ENCODE measurements at places on chromosomes 11 and 22.

DNA sequence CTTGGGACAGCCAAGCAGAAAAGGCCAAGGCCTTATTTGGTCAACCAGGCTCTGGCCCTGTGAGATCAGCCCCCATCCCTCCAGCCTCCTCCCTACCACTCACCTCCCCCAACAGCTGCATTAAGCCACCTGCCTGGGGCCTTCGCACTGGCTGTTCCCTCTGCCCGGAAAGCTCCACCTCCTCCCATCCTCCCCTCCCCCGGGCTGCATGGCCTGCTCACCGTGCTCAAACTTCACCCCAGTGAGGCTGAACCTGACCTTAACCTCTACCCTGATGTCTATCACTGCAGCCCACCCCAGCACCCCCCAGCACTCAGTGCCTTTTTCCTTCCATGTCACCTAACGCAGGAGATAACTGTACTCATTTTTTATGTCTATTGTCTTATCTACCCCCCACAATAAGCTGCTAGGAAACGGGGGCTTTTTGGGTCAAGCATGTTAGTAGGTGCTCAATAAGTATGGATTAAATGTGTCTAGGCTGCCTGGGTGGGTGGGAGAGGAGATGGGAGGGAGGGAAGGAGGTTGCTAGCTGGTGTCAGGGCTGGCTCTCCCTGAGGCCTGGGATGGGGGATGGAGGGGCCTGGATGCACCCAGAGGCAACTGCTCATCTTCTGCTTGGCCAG is 912 bp downstream of the PTPRCAP start:
- peak; percentile 28 for DNase-seq

DNA sequence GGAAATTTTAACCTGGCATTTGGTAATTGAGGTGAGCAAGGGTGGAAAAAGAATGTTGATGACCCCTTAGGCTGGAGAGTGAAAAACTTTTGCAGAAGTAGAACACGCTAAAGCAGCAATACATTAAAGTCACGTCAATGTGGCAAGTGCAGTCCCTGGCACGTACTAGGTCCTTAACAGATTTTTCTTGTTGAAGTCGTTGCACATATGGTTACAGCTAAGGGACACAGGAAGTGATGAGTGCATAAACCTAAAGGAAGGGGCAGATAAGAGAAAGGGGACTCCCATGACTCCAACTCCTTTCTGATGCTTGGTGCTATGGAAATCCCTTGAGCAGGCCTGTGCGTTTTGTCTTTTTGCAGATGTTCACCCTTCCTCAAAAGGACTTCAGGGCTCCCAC is 1.2 kb downstream of the ACCS start:
- no peak for DNase-seq

DNA sequence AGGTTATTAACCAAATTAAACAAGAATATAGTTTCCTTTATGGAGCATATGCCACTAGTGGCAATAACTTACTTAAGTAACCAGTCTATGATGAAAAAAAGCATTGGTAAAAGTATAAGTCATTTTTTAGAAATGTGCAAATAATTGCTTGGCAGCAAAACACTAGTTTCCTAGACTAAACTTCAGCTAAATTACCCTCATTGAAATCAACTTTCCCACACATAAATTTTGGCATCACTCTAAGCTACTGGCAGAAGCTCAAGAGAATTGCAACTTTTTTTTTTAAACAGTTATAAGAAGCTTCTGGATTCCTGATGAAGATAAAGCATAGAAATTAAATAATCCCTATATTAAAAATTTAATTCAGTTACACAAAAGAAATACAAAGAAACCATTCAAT is 12.5 kb downstream of the CCDC34 start:
- no peak for DNase-seq

GRCh38 chr22:44364751-44365130 is 52.0 kb upstream of the SHISAL1 start:
- DNase-seq = no peak

DNA sequence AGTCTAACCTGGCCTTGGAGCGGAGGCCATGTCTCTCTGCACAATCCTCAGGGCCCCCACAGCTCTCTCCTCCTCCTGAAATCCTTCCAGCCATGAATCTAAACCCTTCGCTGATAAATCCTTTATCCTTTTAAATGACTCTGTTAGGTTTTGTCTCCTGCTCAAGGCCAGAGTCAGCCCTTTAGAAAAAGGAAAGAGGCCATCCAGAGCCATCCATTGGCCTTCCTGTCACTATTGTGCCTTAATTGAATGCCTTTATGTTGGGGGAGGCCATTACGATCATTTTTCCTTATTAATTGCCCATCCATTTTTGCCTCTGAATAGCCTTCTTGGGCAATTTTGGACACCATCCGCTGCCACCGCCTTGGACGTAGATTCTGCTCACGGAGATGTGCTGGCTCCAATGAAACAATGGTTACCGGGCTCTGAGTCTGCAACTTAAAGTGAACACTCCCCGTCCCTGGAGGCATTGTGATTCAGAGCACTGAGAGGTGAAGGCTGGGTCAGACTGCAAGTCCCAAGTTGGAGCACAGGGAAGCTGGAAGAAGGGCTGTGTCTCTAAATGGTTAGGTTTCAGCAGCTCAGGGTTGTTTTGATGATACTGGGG is 213.0 kb upstream of the E2F8 start:
- peak; percentile 59 for DNase-seq

- DNase-seq = peak; percentile 80
These were observed 32.8 kb downstream of the PITPNB start for GRCh38 chr22:27885977-27886842.

DNA sequence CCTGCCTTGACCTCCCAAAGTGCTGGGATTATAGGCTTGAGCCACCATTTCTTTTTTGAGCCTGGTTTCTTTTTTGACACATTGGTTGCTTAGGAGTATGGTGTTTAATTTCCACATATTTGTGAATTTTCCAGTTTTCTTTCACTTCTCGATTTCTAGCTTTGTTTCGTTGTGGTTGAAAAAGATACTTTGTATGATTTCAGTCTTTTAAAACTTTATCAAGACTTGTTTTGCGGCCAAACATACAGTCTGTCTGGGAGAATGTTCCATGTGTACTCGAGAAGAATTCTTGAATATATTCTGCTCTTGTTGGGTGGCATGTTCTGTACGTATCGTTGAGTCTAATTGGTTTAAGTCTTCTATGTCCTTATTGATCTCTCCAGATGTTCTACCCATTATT is 20.8 kb downstream of the SHANK3 start:
- no peak for DNase-seq

DNA sequence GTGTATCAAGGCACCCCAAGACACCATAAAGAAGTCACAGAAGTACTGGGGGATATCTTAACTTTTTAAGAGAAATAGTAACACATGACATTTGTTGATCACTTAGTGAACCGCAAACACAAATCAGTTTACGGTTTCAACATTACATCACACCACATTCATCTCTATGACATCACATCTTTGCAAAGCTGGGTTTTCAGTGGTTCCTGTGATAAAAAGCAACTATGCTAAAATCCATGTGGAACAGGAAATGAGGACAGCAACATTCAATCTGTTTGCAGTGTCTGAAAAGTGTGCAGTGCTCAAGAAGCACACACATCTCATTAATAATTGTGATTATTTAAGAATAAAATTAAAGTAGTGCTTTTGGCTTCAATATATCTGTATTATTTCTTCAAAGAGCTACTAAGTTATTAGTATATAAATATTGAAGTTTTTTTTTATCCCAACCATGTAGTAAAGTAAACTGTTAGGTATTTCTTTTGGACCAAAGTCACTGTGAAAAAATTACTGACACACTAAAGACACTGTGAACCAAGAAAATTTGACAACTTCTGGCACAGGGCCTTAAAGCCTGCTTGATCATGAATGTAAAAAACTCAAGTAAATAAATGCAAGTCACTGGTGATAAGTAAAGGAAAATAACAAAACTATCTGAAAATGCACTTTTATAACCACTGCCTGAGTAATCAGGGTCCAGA is 156.0 kb upstream of the SOX6 start:
- DNase-seq = no peak

GRCh38 chr22:22201185-22201929 is 43.2 kb upstream of the VPREB1 start:
- DNase-seq = no peak

- DNase-seq = no peak
These were observed 361.5 kb downstream of the TBC1D22A start for GRCh38 chr22:47123827-47124442.

DNA sequence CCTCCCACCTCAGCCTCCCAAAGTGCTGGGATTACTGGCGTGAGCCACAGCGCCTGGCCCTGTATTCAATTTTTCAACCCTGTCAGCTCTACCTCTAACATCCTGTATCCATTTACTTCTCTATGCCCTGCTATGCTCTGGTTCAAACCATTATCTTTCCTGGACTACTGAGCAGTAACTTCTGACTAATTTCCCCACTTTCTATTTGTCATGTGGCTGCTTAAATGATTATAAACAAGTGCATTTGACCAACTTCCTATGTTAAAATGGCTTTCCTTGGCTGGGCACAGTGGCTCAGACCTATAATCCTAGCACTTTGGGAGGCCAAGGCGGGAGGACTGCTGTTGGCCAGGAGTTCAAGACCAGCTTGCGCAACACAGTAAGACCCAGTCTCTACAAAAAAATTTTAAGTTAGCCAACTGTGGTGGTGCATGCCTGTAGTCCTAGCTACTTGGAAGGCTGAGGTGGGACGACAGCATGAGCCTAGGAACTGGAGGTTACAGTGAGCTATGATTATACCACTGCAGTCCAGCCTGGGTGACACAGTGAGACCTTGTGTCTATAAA is 2.1 kb downstream of the MED19 start:
- DNase-seq = no peak

- DNase-seq = no peak
These were observed 118.7 kb downstream of the KCNC1 start for GRCh38 chr11:17853280-17853679.

GRCh38 chr11:128422576-128423370 is 164.6 kb downstream of the ETS1 start:
- DNase-seq = no peak

- no peak for DNase-seq
These were observed 55.7 kb downstream of the RTL6 start for GRCh38 chr22:44442186-44442815.

- DNase-seq = no peak
These were observed 46.1 kb upstream of the ME3 start for GRCh38 chr11:86718521-86718920.

GRCh38 chr11:44976576-44976975 is 25.9 kb upstream of the TP53I11 start:
- no peak for DNase-seq

- DNase-seq = no peak
These were observed 10.4 kb downstream of the PISD start for GRCh38 chr22:31651664-31652063.

- peak; percentile 7 for DNase-seq
These were observed 130.1 kb downstream of the SOX6 start for GRCh38 chr11:16226245-16226644.

DNA sequence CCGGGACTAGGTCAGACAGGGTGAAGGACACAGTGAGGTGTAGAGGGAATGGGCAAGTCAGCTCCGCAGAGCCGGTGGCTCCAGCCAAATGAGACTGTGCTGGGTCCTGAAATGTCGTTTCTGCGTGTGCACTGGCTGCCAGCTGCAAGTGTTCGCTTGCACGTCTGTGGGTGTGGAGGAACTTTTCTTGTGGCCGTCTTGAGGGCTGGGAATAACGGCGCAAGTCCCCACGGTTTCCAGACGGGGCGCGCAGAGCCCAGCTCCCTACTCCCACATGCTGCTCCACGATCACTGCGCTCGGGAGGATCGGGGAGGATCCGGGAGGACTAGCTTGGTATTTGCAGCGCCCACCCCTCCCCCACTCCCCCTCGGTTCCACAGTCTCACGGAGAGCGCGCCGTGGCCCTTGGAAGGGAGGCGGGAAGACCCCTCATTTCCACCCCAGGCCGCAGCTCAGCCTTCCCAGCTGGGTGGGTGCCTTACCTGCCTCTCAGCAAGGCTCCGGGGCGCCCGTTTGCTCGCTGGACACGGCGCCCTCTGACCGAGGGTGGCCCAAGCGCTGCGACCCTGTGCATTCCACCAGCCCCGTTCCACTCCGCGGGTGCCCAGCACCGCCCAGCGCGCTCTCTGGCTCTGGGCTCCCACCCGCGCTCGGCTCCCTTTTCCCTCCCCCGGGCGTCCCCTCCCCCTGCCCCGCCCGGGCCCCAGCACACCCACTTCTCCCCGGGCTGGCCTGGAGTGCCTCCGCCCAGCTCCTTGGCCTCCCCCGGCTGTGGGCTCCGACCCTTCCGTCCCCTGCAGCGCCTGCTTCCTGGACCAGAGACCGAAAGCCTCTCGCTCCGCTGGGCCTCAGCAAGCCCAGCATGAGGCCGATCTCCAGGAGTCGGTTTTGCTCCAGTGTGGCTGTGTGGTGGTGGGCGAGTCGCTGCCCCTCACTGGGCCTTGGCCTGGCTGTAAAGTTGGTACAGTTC is at the start of gene KCNE3:
Gene KCNE3 (minus strand): TSS at position 634 of the 970 bp plus-strand sequence. CDS start 9,986 bp downstream, outside the sequence.
- DNase-seq = no peak

DNA sequence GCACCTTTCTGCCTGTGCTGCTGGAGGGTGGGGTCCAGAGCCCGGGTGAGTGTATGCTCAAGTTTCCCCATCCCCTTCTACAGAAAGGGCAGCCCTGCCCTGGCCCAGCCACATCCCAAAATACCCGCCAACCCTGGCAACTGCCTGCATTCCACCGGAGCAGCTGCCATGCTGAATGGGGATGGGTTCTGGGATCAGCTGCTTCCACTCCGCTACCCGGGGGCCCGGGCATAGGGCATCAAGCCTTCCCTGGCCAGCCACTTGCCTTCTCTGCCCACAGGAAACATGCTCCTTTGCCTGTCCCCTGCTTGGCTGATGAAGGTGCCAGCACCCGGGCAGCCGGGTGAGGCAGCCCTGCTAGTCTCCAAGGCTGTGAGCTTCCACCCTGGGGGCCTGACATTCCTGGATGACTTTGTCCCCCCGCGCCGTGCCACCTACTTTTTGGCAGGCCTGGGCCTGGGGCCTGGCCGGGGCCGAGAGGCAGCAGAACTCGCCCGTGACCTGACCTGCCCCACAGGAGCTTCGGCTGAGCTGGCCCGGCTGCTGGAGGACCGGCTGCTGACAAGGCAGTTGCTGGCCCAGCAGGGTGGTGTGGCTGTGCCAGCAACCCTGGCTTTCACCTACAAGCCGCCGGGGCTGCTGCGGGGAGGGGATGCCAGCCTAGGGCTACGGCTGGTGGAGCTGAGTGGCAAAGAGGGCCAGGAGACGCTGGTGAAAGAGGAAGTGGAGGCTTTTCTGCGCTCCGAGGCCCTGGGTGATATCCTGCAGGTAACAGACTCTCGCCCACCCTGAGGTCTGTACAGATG is 3.2 kb downstream of the CARNS1 start:
- no peak for DNase-seq

- DNase-seq = no peak
These were observed 193.5 kb downstream of the MYO18B start for GRCh38 chr22:25935266-25936058.

GRCh38 chr22:17942721-17943120 is 81.6 kb downstream of the MICAL3 start:
- no peak for DNase-seq

DNA sequence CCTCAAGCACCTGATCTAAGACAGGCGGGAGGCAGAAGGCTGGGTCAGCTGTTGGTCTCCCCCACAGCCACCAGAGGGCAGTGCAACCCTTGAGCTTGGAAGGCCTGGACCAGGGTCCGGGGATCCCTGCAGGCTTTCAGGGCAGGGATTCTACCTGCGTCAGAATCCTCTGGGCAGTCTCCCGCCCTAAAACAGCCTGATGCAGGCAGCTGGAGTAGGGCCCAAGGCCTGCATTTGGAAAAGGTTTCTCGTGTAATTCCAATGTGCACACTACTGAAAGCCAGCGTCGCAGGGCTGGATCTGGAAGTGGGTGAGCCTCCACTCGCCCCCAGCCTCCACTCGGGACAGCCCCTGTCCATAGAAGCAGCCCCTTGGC is 31.8 kb downstream of the BID start:
- DNase-seq = peak; percentile 82

All from foreskin fibroblast (primary cell).